ENCODE measurements at places on chromosomes 1 and 21. TPM values are rescaled to one million over a fixed set of nuclear protein-coding genes. Genes with fewer than 3 reads are reported as not detected.
A peak's percentile ranks its signal among the peaks of the same experiment; 100 is the strongest.

The TMIGD3 gene
- not detected for total RNA-seq

The JAM2 gene
- 1.3 TPM for total RNA-seq

The RAB3B gene
- total RNA-seq: 0.02 TPM

The MPZ gene
- total RNA-seq: 11.8 TPM

The FCRL6 gene
- total RNA-seq: 0.19 TPM

The SRSF4 gene
- total RNA-seq: 93.5 TPM

The TESK2 gene
- total RNA-seq: 26.2 TPM

The SPAG17 gene
- total RNA-seq: not detected

The KDF1 gene
- total RNA-seq: 1.4 TPM

The SWT1 gene
- total RNA-seq: 8.5 TPM

DNA sequence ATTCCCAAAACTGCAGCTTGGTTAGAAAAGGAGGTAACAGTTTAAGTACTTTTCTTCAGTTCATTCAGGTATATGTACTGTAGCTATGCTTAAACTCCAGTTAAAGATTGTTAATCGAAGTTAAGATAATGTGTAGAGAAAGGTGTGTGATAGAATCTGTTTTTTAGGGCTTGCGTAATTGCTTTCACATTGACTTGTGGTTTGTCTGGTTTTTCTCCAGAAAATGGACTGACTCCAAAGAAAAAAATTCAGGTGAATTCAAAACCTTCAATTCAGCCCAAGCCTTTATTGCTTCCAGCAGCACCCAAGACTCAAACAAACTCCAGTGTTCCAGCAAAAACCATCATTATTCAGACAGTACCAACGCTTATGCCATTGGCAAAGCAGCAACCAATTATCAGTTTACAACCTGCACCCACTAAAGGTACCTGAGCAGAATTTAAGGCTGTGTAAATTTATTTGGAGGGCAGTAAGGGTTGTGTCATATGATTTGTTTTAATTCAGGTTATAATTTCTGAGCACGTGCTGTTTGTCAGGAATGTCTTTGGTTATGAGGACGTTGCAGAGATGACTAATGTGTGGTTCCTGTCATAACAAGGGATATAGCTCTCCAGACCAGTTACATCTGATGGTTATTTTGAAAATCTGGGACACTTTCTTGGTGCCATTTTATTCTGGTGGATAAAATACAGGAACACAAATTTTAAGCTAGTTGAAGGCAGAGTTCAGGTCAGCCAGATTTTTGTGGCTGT is 26.0 kb downstream of the ATF6 start:
- DNase-seq: no peak

- no peak for DNase-seq
Measured at GRCh38 chr1:179876300-179876715, 1.3 kb downstream of the TOR1AIP2 start.

- DNase-seq: no peak
Measured at GRCh38 chr1:3312898-3313575, 141.4 kb upstream of the ARHGEF16 start.

DNA sequence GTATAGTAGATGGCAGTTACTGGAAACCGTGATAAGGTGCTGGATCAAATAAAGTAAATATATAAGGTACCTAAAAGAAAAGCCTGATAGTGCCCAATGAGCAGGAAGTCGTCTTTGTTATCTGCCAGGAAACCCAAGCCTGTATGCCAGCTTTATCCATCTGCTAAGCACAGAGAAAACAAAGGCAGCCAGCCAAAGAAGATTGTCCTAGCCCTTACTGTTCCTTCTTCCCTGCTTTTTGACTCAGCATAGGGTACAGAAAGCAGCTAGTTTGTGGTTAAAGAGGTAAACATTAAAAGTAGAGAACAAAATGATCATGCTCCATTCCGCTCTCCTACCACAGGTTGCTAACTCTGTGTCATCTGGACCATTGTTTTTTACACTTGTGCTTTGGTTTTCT is 10.1 kb downstream of the KRTAP22-2 start:
- no peak for DNase-seq

DNA sequence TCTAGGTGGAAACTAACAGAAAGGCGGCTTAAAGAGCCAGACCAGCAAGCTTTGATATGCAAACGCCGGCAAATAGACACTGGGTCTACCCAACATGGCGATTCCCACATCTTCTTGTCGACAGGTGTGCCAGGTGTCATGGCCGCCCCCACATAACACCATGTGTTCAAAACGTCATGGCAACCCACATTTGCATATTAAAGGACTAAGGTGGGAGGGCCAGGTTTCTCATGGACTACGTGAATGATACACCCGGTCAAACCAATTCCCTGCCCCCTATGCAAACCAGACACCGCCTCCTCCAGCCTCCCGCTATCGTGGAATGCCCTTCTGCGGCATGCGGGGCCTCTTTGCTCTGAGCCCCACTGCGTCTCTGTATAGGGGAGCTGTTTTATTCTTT is 41.3 kb downstream of the ICOSLG start:
- DNase-seq: peak; percentile 54

DNA sequence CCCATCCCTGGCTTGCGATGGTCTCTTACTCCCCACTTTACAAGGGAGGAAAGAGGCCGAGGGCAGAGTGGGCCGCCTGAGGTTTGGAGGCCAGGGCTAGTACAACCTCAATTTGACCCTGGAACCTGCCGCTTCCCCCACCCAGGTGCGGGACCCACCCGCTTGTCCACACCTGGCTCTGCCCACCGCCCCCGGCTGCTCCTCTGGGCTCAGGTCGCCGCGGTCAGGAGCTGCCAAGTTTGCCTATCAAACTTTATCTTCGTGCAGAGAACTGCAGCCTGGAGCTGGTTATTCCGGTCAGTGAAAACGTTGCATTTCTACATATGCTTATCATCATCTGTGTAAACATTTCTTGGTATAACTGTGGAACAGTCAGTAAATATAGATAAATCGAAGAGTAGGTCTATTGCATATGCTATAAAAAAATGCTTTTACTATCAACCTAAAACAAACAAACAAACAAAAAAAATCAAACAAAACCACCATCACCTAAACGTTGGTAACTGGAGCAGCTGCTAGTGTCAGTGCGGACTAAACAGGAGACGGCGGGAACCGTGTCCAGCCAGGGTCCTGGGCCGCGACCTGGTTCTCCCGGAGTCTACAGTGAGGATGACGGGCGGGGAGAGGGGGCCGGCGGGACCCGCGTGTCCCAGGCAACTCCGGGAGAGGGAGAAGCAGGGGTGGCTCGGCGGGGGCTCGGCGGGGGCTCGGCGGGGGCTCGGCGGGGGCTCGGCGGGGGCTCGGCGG is 906 bp upstream of the ADARB1 start:
- peak; percentile 27 for DNase-seq

DNA sequence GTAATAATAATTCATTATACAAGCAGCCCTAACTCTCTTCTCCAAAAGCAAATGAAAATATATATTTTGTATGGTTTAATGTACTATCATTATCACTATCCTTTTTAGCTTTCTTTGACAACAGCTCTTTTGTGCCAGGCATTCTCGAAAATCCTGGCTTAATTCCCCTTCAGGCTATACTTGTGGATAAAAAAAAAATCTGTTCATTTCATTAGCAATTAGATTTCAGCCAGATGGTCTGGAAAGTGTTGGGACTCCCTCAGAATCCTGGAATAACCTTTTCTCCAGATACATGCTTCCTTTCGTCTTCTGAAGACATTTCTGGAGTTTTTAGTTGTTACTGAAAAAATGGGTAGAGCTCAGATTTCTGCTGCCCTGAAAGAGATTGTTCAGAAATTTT is 83.4 kb upstream of the PLPPR4 start:
- DNase-seq: no peak

DNA sequence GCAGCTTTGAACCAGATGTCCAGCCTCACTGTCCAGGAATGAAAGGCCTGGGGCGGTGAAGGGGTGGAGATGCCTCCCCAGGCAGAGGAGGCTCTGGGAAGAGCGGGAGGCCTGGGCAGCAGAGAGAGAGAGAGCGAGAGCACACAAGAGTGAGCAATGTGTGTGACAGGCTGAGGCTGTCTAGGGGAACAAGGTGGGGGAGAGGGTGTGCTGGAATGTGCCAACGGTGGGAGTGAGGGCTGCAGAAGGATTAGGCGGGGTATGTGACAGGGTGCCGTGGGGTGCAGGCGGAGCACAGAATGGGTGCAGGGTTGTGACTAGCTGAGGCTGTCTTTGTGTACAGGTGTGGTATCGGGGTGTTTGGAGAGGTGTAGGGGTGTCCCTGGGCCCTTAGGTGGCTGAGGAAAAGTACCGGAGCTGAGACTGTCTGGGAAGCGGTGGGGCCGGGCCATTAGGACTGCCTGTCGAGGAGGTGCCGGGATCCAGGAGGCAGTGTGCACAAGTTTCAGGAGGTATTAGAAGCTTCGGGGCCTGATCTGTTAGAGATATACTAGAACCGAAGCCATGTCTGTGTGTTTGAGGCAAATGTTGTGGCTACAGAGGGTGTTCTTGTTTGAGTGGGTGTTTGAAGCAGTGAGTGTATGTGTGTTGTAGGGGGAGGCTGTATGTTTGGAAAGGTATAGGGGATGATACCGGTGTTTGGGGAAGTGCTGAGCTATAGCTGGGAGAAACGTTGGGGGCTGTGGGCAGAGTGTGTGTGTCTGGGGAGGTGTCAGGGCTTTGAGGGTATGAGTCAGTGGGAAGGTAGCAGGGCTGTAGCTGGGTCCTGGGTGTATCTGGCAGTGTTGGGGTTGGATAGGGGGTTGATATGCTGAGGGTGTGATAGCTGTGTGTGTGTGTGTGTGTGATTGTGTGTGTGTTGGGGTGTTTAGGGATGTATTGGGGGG is 9.1 kb downstream of the AHDC1 start:
- DNase-seq: no peak

- no peak for DNase-seq
Measured at GRCh38 chr1:234897390-234897749, 231.3 kb downstream of the TOMM20 start.

- no peak for DNase-seq
Measured at GRCh38 chr1:44151332-44151731, 9.9 kb upstream of the KLF18 start.

DNA sequence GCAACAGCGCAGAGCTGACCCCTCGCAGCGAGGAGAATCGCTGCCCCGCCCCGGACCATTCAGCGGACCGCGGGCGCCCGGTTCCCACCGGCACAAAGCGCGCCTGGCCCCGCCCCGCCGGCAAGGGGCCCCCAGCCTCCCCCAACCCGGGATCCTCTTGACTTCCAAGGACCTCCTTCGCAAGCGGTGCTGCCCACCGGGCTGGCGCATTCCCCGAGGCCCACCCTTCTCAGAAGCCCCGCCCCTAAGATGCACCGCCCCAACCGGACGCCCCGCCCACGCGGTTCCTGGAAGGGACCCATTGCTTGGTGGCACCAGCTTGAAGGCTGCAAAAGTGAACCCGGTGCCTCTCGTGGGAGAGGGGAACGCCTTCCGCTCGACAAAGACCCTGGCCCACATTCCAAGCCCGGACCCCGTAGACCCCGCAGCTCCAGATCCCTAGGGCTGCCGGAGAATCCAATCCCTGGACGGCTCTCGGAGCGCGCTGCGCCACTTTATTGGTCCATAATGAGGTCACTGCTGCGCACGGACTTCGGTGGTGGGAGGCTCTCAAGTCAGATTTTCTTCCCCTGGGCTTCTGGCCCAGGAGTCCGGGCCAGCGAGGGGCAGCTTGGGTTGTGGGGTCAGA is 2.0 kb downstream of the HES3 start:
- DNase-seq: no peak

- DNase-seq: no peak
Measured at GRCh38 chr1:54546651-54547401, 1.2 kb upstream of the ACOT11 start.

DNA sequence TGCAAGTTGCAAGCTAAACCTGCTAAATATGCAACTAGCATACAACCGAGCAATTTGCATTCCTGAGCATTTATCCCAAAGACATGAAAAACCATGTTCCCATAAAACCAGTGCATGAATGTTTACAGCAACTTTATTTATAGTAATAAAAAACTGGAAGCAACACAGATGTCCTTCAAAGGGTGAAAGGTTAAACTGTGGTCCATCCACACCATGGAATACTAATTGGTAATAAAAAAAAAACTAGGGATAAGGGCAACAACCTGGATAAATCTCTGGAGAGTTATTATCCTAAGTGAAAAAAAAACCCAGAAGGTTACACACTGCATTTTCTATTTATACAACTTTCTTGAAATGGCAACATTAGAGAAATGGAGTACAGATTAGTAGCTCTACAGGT is 474.1 kb downstream of the SMYD3 start:
- DNase-seq: no peak

DNA sequence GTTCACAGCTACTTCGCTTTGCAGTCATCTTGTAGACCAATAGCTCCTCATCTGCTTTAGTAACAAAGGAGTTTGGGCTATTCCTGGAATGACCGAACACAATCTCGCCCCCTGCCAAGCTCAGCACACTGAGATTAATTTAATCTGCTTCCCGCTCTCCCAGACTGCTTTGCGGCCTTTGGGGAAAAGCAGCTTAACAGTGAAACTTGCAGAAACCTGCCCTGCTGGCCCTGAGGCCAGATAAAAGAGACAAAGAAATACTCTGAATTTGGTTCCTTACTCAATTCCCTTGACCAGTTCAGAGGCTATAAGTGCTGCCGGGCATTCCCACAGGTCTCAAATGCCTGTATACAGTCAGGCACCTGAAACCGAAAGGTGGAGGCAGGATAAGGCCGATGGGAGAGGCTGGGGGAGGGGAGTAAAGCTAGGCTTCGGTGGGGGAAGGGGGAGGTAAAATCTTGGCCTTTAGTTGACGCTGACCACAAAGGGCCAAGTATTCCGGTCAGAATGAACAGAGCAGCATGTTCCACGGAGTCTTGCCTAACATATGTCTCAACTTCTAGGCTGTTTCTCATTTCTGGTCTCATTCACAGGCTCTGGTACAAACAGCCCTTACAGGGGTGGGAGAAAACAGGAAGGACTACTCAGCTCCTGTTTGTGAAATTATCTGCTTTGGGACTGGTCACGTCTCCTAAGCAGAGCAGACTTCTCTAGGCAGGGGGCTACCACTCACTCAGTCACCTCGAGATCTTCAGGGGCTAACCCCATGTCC is 17.7 kb upstream of the A3GALT2 start:
- no peak for DNase-seq

DNA sequence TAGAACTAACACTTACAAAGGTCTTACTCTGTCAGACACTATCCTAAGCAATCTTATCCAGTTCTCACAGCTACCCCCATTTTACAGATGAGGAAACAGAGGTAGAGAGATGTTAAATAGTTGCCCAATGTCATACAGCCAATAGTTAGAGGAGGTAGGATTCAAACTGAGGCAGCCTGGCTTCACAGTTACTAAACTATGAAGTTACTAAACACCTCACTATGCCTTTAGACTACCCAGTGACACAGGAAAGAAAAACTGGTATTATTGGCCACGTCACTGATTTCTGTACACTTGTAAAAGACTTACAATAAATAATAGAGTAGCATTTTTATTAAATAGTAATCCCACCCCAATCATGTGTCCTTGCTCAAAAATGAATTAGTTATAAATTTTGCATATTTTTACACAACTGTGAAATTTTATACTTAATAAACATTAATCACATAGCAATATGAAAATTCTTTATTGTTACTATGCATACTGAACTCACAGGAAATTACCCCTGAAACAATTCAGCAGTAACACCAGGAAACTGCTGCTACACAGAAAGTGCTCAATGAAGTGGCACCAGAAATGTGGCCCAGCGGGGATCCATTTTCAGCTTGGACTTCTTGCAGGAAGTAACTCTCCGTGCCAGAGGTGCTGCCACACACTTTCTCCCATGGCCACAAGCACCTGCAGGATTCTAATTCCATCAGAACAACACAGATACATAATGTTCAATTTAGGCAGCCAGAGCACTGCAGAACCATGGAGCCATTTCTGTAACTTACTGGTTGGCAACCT is 69.4 kb downstream of the VAV3 start:
- DNase-seq: peak; percentile 60
